ENCODE measurements at places on chromosomes 3 and 15. TPM values are rescaled to one million over a fixed set of nuclear protein-coding genes. Genes with fewer than 3 reads are reported as not detected.

GRCh38 chr3:192445770-192446644, 281.3 kb downstream of the FGF12 start:
- H3K4me3 ChIP-seq, result no peak overlapping the region
- DNase-seq, result no peak
- peaks cover 26% of the 10 kb centered on the region for H3K4me1 ChIP-seq
- no peaks in the 10 kb centered on the region for H3K27me3 ChIP-seq

GRCh38 chr3:66104535-66104934, 65.8 kb upstream of the MAGI1 start:
- H3K36me3 ChIP-seq, result no peaks in the 10 kb centered on the region
- H3K4me3 ChIP-seq, result no peak overlapping the region
- H3K27me3 ChIP-seq, result no peaks in the 10 kb centered on the region
- no peaks in the 10 kb centered on the region for H3K4me1 ChIP-seq

GRCh38 chr15:74179101-74179841, 5.8 kb downstream of the ISLR start:
- no peaks in the 10 kb centered on the region for H3K27me3 ChIP-seq
- peak overlapping the region; percentile 2 for H3K27ac ChIP-seq
- no peak overlapping the region for H3K4me3 ChIP-seq
- peak; percentile 91 for DNase-seq

Gene LMCD1
- 73.5 TPM for total RNA-seq

Gene CGNL1
- 16.4 TPM for total RNA-seq

Gene ITIH1
- not detected for total RNA-seq

Measured in right atrium auricular region (tissue), 2 donors.